Stimulated activated CD4-positive, alpha-beta T cell treated with anti-CD3 and anti-CD28 coated beads, Interleukin-15, amount 100 ng/mL, for 48 hours (primary cell): ENCODE measurements at places on chromosomes 12 and 14.

DNA sequence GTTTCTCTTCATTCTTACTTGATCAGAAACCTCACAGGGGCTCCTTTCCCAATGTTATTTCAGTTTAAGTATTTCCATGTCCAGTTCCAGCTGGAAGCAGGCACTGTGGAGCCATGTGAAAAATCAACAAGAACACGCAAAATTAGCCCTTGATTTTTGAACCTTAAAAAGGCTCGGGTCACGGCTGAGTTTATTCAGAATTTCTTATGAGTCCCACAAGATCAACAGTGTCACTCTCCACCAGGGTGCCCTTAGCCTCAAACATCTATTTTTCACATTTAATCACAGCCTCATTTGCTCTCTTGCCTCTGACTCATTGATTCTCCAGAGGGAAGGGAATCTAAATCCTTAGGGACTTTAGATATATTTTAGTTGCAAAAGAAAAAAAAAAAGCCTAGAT, 157.7 kb upstream of the AVPR1A start:
- no peak for DNase-seq

DNA sequence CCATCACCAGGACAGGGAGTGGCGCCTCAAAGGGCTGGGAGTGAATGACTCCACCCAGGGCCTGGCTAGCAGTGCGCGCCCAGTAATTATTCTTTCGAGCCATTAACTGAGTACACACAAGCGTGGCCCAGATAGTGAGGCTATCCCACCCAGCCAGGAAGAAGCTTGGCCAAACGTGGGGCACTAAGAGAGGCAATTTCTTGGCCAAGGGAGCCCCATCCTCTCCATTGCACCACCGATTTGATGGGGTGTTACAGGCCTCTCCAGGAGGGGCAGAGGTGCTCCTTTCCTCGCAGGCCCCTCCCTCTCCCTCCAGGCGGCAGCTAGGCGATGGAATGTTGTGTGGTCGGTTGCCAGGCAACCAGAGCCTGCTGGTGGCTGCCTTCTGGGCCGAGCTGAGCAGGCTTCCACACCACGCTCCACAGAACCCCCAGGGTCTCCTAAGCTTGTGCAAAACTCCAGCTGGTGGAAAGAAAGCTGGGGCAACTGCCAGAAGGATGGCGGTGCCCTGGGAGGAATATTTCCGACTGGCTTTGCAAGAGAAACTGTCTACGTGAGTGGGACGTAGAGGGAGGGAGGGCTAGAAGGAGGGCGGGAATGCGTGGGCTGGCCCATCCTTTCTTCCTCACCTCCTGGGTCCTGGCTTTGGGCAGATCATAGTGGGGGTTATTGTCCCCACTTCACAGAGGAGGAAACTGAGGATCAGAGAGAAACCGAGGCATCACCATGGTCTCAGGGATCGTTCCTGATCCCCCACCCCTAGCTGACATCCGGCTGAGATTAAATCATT, at the start of gene CFAP73:
CFAP73 (plus strand) TSS at position 364 of the 790 bp plus-strand sequence; CDS start at position 498, 134 bp downstream.
- DNase-seq: no peak

DNA sequence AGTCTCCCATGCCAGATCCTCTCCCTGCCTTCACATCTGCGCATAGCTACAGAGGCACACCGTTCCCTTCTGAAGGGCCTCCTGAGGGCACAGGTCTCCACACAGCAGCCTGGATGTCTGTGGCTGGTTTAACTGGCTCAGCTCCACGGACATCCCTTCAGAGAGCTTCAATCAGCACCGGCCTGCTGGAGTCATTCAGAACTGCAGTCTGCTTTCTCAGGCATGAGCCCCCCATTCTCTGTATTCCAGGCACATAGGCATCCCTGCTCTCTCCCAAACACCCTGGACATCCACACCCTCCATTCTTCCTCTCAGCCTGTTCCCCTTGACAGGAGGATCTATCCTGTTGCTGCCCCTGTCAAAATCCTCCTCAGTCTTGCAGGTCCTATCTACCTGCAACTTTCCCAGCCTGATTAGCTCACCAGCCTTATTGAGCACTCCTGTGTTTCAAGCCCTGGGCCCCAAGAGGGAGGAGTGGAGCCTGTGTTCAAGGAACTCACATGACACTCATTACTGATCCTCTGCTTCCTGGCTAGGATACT, 2.9 kb upstream of the DHRS2 start:
- no peak for DNase-seq

DNA sequence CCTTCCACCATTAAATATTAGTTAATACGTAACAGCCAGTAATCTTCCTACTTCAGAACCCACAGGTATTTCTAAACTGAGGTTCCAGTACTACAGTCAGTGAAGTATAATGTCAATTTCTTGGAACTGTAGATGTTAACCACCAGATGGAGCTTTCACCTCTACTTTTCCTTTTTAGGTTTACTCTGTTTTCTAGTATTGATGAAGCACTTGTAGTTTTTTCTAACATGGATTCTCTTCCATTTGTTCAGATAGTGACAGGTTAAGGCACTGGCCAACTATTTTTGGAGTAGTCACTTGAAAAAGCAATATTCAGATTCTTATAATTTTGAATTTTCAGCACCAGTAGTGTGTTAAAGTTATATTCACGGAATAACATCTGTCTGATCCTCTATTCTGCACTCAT, 4.6 kb upstream of the SEC23A start:
- no peak for DNase-seq

DNA sequence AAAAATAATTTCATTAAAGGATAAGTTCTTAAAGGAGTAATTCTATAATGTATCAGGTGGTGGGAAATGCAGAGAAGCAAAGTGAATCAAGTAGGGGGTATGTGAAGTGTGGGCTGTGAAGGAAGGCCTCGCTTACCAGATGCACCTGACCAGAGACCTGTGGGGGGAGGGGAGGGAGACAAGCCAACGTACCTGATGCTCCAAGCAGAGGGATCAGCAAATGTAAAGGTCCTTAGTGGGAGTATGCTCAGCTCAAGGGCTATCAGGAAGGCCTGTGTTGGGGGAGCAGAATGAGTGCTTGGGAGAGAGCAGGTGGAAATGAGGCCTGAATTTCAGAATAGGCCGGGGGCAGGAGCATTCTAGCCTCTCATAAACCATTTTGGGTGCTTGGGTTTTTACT, 57.1 kb downstream of the ANO4 start:
- DNase-seq: no peak

GRCh38 chr12:69042970-69043369, 110.0 kb upstream of the CPM start:
- no peak for DNase-seq

DNA sequence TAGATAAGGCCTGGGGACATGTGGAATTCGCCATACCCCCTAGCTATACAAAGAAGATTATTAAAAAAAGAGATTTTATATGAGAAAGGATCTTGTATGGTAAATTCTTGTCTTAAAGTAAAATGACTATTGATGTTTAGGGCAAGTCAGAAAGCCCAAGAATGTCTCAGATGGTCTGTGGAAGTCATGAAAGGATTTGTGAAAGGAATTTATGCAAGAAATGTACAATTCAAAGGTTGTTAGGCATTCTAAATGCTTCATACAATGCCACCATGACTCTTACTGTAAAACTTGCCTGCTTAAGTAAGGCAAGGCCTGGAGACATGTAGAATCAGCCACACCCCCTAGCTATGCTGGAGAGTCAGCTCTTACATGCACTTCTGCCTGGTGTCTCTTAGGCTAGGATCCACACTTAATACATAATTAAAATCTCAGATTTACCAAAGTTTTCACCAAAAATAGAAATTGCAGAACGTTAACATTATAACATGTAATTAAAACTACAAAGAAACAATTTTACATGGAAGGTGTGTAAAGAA, 8.9 kb upstream of the ETNK1 start:
- DNase-seq: no peak

GRCh38 chr12:44875954-44876543, at the start of gene NELL2:
TSS of gene NELL2 (minus strand) at chr12:44876315. CDS start at chr12:44875869, 446 bp downstream.
- peak; percentile 29 for DNase-seq

DNA sequence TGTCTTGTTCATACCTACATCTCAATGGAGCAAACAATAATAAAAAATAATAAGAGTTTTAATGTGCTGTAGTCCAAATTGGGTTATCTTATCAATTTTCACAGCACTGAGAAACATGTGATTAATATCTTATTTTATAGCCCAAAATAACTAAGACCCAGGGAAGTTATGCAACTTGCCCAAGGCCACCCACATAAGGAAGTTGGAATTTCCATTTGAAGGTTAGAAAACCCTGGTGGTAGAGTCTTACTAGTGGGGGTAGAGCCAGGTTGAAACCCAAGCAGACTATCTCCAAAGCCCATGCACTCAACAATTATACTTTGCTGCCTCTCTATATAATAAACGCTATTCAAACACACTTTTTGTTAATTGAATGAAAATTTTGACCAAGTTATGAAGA, 270.0 kb upstream of the CAND1 start:
- no peak for DNase-seq

DNA sequence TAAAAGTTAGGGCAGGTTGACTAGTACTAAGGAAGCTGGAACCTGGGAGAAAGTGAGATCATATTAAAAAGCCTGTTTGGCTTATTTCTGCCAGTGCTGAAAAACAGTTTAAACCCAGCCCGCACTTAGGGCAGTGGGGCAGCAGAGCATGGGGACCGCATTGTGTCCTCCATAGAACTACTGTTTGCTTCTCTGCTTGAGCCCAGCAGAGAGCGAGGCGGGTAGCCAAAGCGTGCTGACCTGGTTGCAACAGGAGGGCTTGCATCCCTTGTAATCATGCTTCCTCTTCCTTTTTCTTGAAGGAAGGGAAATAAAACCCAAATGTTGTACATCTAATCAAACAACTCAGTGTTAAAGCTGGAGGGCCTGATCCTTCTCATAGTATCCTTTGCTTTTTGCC, 82.5 kb upstream of the HOXC13 start:
- no peak for DNase-seq

DNA sequence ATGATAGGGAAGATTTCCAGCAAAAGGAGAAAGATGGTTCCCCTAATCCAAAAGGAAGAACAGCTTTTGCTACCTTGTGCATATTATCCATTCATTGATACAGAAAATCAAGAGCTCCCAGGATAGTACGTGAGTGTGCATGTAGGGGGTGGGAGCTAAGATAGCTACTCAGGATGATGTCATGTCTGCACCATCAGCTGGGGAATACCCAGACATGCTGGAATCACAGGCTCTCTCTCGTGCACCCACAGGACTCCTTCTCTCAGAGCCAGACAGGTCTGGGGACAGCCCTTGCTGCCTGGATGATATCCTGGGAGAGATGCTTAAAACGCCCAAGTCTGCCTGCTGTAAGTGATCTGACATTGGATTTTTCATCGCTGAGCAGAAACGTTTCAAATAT, 38.9 kb downstream of the FOXN3 start:
- peak; percentile 10 for DNase-seq

DNA sequence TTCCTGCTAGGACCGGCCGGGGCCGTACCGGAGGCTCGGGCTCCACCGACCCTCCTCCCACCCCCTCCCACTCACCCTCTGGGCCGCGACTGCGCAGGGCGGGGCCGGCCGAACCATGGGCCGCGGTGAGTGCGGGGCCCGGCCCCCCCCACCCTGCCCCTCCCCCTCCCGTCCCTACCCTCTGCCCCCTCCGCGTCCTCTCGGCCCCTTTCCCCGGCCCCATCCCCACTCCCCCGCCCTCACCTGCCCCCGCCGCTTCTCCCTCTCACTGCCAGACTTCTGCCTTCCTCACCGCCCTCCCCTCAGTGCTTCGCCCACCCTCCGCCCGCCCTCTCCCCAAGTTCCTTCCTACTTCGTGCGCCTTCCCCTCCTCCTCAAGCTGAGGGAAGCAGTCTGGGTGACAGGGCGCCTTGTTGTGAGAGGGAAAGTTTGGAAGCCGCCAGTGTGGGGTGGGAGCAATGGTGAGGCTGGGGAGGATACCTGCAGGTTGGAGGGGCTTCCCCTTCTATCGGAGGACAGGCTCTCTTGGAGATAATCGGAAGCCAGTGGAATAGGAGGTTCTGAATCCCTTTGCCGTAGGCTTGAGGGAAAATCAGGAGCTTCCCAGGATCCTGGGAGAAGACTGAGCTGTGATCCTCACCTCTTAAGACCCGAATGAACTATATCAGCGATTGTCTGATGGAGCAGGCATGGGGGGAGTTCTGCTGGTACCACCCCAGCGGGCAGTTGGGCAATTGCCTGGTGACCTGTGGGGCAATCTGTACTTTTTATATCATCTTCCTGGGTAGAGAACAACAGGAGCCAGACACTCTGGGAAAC, 472 bp downstream of the MBD6 start:
- peak; percentile 22 for DNase-seq

DNA sequence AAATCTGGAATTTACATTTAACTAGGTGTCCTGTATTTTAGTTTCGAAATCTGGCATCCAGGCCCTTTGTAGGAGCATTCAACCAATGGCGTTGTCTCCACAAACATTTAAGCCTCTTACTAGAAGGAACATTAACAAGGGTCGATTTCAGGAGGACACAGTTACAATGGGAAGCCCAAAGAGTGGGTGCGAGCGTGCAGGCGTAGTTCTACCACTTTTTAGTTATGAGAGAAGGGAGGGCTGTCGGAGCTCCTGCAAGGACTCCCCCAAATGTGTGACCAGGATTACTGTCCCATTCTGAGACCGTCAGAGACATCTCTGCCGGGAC, 365 bp upstream of the ABHD4 start:
- no peak for DNase-seq

GRCh38 chr12:88552610-88553079, 27.6 kb downstream of the KITLG start:
- DNase-seq: no peak

DNA sequence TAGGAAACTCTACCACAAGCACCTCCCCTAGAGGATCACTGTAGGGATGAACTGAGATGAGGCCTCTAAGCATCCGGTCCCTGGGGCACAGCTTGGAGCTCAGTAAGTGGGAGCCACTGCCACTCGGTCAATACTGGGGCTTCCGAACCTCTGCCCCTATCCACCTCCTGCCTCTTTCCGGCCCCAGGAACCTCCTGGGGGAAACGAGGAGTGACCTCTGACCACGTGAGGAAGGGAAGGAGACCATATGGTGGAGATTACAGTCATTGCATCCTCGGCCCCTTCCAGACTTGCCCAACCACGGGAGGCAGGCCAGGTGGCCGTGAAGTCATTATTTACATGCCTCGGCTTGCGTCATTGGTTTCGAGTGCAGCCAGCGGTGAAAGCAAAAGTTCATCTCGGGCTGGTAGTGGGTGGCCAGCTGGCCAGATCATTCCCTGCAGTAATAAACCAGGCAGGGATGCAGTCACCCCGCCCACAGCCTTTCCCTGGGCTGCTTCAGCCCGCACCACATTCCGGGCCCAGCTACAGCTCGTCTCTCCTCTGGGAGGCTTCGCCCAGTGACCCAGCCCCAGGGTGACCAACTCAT, 65.4 kb downstream of the C14orf132 start:
- no peak for DNase-seq

DNA sequence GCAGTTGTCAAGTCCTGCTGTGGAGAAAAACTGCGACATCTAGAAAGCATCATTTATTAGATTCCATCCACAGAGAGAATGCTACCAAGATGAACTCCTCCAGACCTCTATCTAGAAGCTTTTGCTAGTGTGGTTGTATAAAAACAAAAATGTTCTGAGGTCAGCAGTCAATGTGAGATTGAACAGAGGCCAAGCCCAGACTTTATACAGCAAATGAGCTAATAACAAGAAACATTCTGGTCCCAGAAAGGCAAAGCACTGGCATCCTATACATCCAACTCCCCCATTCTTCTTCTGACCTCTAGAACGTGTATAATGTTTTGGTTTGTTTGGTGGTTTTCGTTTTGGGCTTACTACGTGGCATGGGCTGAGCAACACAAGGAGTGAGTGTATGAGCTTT, 26.7 kb upstream of the RIN3 start:
- no peak for DNase-seq

- DNase-seq: no peak
Measured at GRCh38 chr14:72521968-72522741, 371.7 kb downstream of the DPF3 start.
